ENCODE measurements at places on chromosomes 7 and 10. TPM values are rescaled to one million over a fixed set of nuclear protein-coding genes. Genes with fewer than 3 reads are reported as not detected.

Gene LRRD1
- total RNA-seq, result not detected

Gene COL17A1
- not detected for total RNA-seq

Gene RET
- not detected for total RNA-seq

Gene RHOBTB1
- total RNA-seq, result 0.25 TPM

Gene TRIM50
- total RNA-seq, result not detected

Gene PNLIP
- total RNA-seq, result not detected

Gene PPP1R3C
- total RNA-seq, result not detected

Gene ANKRD61
- total RNA-seq, result not detected

Gene SPDYE2B
- not detected for total RNA-seq

Gene GPR15LG
- total RNA-seq, result not detected

Gene MKX
- total RNA-seq, result not detected

Gene TMEM176A
- total RNA-seq, result 2.6 TPM

Gene AEBP1
- total RNA-seq, result 7.8 TPM

Gene TRPV5
- not detected for total RNA-seq

Gene GOLGA7B
- 7.6 TPM for total RNA-seq

Gene CRYGN
- not detected for total RNA-seq

Gene GSDME
- 1.7 TPM for total RNA-seq

Gene SLC26A5
- total RNA-seq, result not detected

Gene OR2A42
- total RNA-seq, result not detected

Gene CLRN3
- total RNA-seq, result not detected

Gene GIMAP2
- total RNA-seq, result 244 TPM

Gene RAB19
- total RNA-seq, result 3.2 TPM

Gene JCAD
- not detected for total RNA-seq

Gene KIF20B
- total RNA-seq, result 21.4 TPM

Gene LRGUK
- total RNA-seq, result 0.38 TPM

Gene NYAP1
- total RNA-seq, result 0.38 TPM

Gene MAGI2
- total RNA-seq, result 0.25 TPM

Gene GIMAP6
- total RNA-seq, result 173 TPM

Measured in CD4-positive, alpha-beta memory T cell (primary cell).